ENCODE measurements at places on chromosomes 2 and 18.

DNA sequence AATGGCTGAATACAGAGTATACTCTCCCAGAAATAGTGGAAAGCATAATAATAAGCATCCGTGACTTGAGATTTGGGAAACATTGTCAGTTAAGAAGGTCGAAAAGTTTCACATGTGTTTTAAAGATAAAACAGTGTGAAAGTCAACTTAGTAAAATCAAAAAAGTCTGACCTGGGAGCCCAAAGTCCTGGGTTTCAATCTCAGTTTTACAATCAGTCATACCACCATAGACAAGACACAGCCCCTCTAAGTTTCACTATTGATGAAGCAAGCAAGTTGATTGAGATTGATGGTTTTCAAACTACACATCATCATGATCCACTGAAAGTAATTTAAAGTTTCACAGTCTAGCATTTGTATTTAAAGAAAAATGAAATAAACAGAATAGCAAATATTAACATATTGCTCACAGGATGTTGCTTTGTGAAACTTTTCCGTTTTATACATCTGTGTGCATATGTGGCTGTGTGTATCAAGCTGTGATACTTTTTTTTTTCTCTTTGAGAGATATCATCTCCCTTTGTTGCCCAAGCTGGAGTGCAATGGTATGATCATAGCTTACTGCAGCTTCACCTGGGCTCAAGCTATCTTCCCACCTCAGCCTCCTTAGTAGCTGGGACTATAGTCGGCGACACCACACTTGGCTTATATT lies 71.1 kb downstream of the PIK3C3 start:
- H3K27ac ChIP-seq, result no peak overlapping the region
- H3K4me1 ChIP-seq, result no peaks in the 10 kb centered on the region

- no peak overlapping the region for H3K4me3 ChIP-seq
- no peak overlapping the region for H3K27ac ChIP-seq
These were observed 181.4 kb upstream of the FN1 start for GRCh38 chr2:215617060-215617824.

GRCh38 chr2:236871500-236872001 lies 214.1 kb upstream of the COPS8 start:
- H3K27ac ChIP-seq, result no peak overlapping the region
- H3K4me1 ChIP-seq, result no peaks in the 10 kb centered on the region
- no peak overlapping the region for H3K4me3 ChIP-seq
- DNase-seq, result no peak
- H3K36me3 ChIP-seq, result no peaks in the 10 kb centered on the region
- no peaks in the 10 kb centered on the region for H3K27me3 ChIP-seq

GRCh38 chr18:26181343-26181826 lies 44.9 kb upstream of the TAF4B start:
- no peak for DNase-seq
- no peaks in the 10 kb centered on the region for H3K36me3 ChIP-seq
- no peaks in the 10 kb centered on the region for H3K4me1 ChIP-seq
- peaks cover 6% of the 10 kb centered on the region for H3K27me3 ChIP-seq

DNA sequence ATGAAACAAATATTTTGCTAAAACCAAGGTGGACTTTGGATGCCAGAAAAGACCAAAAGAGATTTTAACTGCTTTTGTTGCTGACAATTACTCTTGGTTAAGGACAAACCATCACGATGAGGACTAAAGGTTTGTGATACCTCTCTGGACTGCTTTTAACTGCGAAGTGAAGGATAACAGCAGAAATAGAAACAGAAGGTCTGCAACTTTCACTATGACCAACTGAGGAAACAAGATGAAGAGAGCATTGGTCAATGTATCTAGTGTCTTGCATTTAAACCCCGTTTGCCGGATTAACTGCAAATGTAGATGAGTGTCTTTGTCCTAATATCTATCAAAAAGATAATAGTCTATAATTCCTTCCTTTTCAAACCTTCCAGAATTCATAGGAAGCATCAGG lies 541.7 kb downstream of the ERBB4 start:
- no peak overlapping the region for H3K4me3 ChIP-seq
- H3K4me1 ChIP-seq, result no peaks in the 10 kb centered on the region
- no peak for DNase-seq
- H3K27me3 ChIP-seq, result no peaks in the 10 kb centered on the region

- no peak overlapping the region for H3K27ac ChIP-seq
- H3K4me1 ChIP-seq, result no peaks in the 10 kb centered on the region
- DNase-seq, result no peak
These were observed 97.9 kb upstream of the HNRNPA3 start for GRCh38 chr2:177114712-177115111.

Data from K562 (cell line).